ENCODE measurements at places on chromosomes 4 and X.

DNA sequence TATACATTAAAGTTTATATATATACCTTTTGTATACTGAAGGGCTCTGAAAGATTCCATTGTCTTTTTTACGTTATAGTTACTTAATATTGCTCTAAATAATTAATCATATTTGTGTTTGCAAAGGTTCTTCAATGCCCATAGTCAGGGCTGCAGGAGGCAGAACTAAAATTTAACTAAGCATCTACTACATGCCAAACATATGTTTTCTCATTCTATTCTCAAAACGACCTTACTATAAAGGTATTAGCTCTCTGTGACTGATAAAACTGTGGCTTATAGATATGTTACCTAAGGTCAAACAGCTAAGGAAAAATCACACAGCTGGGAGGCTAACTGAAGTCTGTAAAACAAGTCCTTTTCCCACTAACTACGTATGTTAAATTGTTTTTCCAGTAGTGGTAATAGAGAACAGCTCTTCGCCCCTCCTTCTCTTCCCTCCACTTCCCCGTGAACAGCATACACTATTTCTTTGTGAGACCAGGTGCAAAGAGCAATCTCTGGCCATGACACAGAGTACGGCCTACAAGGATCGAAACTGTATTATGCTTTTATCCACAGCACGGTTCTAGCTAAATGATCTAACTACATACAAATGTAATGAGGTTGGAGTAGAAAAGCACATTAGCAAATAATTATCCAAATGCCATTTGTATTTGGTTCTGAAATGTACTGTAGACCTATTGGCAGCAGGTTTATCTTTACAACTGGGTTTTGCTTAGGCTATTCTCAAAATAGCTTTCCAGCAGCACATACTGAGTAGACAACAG, 1.7 kb downstream of the CNOT6L start:
- no peak for DNase-seq

GRCh38 chr4:53536328-53536727, 55.0 kb downstream of the LNX1 start:
- no peak for DNase-seq

DNA sequence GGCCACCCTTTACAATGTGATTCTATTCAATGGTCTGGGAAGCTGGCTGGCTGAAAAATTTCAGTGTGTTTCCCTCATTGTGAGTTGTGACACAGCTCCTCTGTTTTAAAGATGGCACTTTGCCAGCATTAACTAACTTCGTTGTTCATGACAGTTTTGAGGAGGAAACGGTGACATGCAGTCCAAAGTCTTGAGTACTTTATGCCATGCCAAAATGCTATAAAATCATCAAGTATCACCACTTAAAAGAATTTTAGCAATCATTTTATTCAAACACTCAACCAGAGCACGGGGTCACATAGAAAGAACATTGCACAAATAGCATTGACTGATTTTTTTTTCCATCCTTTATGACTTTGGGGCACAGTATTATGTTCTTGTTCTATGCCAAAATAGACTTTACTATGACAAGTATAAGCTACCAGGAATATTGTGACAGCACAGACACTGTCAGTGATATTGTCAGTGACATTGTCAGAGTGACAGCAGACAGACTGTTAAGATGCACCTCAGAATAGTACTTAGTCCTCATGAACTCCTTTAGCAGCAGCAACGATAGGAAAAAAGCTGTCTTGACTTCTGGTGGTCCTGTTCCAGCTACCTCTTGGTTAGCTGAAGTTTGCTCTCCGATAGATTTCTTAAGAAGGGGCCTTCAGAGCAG, 46.7 kb downstream of the CXCL13 start:
- DNase-seq: no peak

- no peak for DNase-seq
Observed at GRCh38 chrX:153688071-153688470, 345 bp downstream of the SLC6A8 start.

GRCh38 chrX:109374262-109374960, 107.5 kb downstream of the GUCY2F start:
- DNase-seq: no peak

- no peak for DNase-seq
Observed at GRCh38 chr4:104915864-104916263, 230.8 kb upstream of the TET2 start.

GRCh38 chr4:40462326-40462725, 127.2 kb downstream of the CHRNA9 start:
- no peak for DNase-seq

GRCh38 chr4:78653655-78654054, 102.1 kb downstream of the ANXA3 start:
- DNase-seq: no peak

DNA sequence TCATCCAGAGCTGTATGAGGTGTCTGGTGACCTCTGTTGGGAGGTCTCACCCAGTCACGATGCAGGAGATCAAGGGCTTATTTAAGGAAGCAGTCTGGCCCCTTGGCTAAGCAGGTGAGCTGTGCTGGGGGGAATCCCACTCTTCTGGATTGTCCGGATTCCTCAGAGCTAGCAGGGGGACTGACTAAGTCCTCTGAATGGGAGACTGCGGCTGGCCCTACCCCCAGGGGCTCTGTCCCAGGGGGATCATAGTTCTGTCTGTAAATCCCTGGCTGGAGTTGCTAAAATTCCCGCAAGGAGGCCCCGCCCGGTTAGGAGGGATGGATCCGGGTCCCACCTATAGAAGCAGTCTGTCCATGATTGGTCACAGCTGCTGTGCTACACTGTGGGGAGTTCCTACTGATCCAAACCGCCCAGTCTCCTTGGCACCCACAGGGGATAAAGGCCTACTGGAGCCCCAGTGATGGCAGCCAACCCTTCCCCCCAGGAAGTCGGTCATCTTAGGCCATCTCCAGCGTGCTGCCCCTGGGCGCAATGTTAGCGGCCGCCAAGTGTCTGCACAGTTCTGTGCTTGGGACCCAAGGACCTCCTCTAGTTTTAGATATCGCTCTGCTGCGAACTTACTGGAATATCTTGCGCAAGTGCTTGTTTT, 118.2 kb upstream of the KLF8 start:
- DNase-seq: no peak

- DNase-seq: no peak
Observed at GRCh38 chr4:100118181-100118580, 72.1 kb downstream of the DDIT4L start.

GRCh38 chr4:100014616-100015015, 64.5 kb upstream of the H2AZ1 start:
- DNase-seq: no peak

DNA sequence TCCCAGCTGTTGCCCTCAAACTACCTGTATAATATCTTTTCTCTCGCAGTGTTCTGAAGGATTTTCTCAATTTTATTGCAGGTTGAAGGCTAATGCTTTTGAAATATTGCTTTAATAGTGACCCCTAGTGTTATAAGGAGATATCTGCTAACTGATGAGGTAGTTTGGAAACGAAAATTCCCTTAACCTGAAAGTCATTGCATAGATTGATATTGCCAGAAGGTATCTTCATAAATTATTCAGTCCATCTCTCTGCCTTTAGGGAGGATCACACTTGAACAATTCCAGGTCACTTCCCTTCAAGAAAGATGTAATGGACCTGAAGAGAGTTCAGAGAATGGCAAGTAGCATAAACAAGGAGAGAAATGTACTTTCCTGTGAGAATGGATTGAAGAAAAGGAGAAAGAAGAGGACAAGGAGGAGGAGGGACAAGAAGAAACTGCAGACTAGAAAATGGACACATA, 44.1 kb downstream of the TIGD4 start:
- no peak for DNase-seq

Data from activated T-cell treated with anti-CD3 and anti-CD28 coated beads, Interleukin-2, amount 50 U/mL, for 1 hour (primary cell).